ENCODE measurements at places on chromosomes 5 and 9. TPM values are rescaled to one million over a fixed set of nuclear protein-coding genes. Genes with fewer than 3 reads are reported as not detected.

DNA sequence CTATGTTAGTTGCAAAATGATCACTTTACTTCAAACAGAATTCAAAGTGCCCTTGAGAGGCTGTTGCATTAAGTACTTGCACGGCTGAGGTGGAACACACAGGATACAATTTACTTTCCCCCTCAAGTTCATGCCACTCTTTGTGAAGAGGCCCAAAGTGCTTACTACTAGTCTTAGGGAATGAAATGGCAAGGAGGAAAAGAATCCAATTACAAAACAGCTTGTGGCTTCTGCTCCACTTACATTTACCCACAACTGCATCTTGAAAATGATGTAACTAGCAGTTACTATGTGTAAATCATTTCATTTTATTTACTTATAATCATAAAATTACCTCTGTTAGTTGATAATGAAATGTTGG, 14.6 kb downstream of the FOXD1 start:
- DNase-seq, result no peak

DNA sequence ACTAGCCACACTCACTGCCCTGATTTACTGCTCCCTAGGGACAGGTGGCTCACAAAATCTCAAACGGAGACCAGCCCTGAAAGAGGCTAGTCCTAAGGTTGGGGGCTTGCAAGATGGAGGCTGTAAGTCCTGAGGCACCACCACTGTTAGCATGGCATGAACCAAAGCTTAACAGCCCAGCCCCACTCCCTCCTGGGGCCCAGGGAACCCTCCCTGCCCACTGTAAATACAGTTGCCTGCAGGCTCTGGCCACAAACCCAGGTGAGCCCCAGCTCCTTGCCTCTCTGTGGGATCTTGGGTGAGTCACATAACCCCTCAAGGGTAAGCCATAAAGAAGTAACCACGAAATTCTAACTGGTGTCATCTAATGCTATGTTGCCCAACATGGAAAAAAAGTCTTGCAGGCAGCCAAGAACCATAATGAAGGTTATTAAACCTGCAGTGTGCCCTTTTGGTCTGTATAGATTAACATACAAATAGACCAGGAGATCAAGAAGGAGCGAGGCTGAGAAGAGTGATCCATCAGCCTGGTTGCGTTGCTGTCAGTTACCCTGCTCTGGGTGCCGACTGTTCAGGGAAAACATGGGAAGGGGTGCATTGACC, 1.7 kb upstream of the POMT1 start:
- no peak for DNase-seq

- no peak for DNase-seq
These were observed at the start of gene DBH for GRCh38 chr9:133635533-133636531. DBH (plus strand) TSS chr9:133636363; CDS start chr9:133636372, 9 bp downstream.

- no peak for DNase-seq
These were observed 157.8 kb upstream of the FTMT start for GRCh38 chr5:121693864-121694263.

DNA sequence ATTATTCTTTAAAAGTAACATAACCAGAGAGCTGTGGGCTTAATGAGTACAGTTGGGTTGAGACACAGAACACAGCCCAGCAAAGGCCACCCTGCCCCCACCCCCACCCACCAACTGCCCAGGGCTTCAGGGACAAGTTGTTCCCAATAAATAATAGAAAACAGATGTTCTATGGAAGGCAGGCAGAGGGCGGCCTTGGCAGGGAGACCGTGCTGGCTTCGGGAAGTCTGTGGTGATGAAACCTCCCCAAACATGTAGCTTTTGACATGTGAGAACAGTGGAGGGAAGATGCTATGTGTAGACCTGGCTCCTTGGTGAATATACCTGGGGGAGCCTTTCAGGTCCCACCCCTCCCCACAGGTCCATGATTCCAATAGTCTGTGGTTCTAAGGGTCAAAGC, 10.0 kb downstream of the TRAF1 start:
- DNase-seq, result no peak

- no peak for DNase-seq
These were observed 90.9 kb upstream of the LMX1B start for GRCh38 chr9:126522612-126523356.

DNA sequence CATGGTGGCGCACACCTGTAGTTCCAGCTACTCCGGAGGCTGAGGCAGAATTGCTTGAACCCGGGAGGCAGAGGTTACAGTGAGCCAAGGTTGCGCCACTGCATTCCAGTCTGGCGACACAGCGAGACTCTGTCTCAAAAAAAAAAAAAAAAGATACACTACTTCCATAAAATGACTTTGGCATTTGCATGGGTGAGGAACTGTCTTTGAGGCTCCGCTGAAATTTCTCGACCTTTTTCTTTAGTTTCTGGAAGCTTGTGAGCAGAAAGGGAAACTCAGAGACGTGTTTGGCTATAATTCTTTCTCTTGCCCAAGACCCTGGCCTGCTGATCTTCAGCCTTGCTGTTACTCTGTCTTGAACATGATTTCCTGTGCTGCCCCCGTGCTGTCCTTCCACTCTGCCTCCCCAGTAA, 37.3 kb downstream of the SPIN1 start:
- DNase-seq, result no peak

DNA sequence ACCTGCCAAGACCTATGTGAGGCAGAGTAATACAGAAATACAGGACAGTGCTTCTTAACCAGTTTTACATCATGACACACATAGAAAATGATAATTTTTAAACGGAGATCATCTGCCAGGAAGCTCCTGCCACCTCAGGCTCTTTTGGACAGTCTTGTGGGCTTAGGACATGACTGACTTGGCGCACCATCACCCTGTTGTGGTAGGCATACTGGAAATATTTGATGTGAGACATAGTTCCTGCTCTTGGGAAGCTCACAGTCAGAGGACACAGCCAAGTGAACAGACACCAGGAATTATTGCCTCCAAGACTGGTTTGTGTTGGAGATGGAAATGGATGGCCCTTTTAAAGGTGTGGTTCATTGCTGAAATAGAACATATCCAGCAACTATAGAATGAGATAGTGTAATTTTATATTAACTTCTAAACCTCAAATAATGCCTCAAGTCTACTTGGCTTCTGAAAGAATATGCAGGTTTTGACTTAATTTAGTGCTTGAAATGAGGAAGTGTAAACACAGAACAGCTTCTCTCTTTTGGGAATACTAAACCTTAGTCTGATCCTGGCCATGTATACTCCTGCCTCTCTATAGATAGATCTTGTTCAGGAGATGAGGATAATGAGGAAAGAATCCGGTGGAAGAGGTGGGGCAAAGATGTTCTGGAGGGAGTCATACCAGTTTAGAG, 19.7 kb downstream of the CPEB4 start:
- no peak for DNase-seq

DNA sequence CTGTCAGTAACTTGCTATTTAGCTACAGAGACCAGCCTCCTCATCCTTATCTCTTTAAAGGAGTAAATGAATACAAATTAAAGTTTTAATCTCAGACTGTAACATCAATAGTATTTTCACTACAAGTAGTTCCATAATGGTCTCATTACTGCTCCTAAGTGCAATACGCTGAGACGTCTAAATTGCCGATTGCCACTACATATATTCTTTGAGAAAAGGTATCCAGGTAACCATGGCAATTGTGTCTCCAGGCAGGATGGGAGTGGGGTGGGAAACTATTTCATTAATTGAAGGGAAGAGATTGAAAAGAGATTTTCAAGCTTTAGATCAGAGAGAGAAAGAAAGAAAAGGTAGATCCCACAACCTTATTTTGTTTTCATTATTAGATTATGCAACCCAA, 65.5 kb upstream of the PPP2R2B start:
- no peak for DNase-seq

DNA sequence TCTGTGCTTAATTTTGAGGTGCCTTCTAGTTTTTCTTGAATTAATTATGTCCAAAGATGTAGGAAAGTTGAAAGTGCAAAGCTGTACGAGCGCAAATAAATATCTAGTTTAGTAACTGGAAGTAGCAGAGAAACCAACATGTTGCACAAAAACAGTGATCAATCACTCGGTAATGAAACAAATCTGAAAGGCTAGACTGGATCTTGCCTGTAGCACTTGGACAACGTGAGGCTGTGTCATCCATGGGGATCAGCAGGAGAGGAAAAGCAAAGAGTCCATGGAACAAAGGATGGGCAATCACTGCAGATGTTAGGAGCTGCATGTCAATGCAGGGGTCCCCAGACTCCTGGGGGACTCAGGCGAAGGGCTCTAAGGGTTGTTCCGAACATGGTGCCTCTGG, 424.2 kb downstream of the IRX1 start:
- DNase-seq, result no peak

CRAT gene
- total RNA-seq, result 62.4 TPM

UNC5A gene
- total RNA-seq, result not detected

APBA1 gene
- 14.4 TPM for total RNA-seq

OR1Q1 gene
- total RNA-seq, result not detected

PHYKPL gene
- total RNA-seq, result 180 TPM

All from left colon (tissue), 2 donors.